ENCODE measurements at places on chromosomes 5 and 9.

GRCh38 chr5:33235304-33235703 is 205.5 kb upstream of the TARS1 start:
- no peak for DNase-seq

DNA sequence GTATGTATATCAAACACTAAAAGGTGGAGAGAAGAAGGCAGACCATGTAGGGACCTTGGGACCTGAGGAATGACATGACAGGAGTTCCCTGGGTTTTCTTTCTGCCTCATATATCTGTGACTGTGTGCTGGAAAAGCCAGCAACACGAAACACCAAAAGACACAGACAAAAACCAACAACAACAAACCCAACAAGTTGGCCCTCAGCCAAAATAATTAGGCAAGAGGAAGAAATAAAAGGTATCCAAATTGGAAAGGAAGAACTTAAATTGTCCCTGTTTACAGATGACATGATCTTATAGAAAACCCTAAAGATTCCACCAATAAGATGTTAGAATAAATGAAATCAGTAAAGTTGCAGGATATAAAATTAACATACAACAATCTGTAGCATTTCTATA is 21.7 kb downstream of the ABO start:
- DNase-seq = no peak

DNA sequence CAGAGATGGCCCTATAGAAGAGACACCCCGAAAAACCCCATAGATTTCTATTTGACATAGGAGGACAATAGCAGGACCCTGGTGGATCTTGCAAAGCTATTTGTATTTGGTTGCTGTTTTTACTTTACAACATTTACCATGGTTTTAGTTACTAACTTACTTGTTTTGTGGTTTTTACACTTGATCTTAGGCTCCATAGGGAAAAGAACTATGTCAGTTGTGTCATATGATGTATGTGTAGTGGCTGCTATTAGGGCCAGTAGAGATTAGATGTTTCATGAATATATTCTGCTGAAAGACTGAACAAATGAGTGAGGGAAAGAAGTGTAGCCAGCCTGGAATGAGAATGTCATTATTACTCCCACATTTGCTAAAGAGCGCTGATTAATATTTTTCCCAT is 388.1 kb downstream of the SEMA5A start:
- no peak for DNase-seq

- peak; percentile 79 for DNase-seq
Measured at GRCh38 chr5:68345171-68345570, 129.6 kb downstream of the PIK3R1 start.

DNA sequence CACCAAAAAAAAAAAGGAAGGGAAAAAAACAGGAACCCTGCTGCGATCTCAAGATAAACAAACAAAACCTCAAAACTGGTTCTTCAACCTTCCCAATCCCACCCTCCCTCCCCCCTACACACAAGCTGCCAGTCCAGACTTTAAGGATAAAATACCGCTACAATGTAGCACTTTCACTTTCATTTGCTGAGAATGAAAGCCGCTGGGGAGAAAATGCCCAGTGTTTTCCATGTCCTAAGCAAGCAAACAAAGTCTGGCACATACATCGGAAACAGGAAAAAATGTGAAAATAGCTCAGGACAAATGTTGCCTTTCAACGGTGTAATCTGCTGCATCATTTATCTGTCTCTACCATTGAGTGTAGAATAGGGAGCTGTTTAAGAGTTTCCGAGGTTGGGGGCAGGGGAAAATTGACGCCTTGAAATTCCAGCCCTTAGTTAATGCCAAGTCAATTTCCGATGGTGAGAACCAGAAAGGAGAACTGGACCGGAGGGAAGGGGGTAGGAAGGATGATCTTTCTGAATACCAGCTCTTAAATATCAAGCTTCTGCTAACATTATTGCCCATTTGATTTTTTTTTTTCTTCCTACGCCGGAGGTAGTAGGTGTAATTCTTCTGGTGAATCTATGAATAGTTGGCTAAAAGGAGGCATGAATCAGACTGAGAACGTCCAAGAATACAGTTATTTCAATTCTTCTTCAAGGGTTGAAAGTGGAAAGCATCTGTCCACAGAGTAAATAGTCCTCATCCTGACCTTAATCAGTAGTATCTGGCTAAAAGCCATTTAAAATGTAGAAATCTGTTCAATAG is 1.2 kb upstream of the ADAMTS6 start:
- DNase-seq = peak; percentile 73

- DNase-seq = no peak
Measured at GRCh38 chr5:145521066-145521465, 314.1 kb downstream of the PRELID2 start.

- no peak for DNase-seq
Measured at GRCh38 chr5:40485021-40485998, 194.4 kb upstream of the PTGER4 start.

GRCh38 chr5:64979531-64979930 is 210.8 kb downstream of the CWC27 start:
- no peak for DNase-seq

- DNase-seq = no peak
Measured at GRCh38 chr5:17912794-17913193, 278.5 kb downstream of the TAF11L14 start.

DNA sequence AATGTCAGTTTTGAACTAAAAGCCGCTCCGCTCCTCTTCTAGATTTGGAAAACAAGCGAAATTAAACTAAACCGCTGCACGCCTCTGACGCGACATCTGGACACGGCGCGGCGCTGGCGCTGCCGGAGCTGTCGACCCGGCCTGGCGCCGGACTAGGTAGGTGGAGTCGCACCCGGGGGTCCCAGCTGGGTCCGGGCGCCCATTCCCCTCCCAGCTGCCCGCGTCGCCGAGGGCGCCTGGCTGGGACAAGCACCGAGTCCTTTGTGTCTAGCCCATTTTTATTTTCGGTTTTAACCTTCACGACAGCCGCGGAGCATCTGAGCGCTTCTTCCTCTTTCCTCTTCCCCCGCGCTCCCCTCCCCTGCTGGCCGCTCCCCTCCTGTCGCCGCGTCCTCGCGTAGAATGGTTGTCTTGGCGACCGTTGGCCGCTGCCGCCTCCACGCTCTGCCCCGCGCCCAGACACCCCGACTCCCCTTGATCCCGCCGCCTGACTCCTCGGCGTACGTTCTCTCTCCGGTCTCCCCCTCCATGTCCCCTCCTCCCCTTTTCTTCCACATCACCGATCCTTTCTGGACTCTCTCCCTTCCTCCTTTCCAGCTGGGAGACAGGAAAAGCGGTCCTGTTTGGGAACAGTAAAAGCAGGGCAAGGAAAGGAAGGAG is 545 bp downstream of the CDKN2B-AS1 start:
- DNase-seq = peak; percentile 54

- no peak for DNase-seq
Measured at GRCh38 chr5:71923755-71924154, 183.5 kb upstream of the MAP1B start.

DNA sequence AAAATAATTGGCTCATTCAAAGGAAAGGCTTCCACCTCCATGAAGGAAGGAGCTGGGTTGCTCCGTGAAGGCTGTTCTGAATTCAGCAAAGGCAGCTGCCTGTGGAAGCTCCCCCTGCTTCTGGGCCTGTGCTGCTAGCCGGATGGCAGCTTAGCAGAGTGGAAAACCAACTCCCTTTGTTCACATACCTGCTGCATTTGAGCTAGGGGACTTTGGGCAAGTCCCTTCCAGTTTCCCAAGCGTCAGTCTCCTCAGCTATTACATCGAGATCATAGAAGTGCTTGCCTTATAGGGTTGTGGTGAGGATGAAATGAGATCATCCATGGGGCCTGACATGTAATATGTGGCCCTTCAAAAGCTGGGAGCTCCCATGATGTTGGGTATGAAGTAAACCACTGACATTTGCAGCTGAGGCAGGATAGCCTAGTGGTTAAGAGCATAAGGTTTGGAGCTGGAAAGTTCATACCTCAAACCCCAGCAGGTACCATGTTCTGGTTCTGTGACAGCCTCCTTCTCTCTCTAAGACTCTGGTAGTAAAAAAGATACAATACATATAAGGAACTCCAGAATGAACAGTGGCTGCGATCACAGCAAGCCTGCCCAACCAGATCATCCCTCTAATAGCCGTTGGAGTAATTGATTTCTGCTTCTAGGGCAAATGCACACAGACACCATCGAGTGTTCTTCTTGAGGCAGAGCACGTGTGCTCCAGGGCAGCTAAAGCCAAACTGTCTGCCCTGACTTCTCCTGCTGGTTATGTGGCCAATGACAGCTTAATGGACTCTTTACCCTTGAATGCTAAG is 11.0 kb upstream of the DENND1A start:
- DNase-seq = no peak

DNA sequence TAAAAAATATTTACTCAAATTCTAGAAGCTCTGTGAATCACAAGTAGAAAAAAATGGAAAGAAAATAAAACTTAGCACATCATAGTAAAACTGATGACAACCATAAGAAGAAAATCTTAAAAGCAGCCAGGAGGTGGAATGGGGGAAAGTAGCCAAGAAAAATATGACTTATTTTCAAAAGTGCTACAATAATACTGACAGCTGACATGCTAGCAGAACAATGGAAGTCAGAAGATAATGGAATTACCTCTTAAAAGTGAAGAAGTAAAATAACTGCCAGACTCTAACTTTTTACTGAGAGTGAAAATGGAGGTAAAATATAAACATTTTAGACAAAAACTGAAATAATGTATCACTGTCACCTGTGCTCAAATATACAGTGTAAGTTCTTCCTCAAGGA is 532.2 kb upstream of the SGCD start:
- no peak for DNase-seq

DNA sequence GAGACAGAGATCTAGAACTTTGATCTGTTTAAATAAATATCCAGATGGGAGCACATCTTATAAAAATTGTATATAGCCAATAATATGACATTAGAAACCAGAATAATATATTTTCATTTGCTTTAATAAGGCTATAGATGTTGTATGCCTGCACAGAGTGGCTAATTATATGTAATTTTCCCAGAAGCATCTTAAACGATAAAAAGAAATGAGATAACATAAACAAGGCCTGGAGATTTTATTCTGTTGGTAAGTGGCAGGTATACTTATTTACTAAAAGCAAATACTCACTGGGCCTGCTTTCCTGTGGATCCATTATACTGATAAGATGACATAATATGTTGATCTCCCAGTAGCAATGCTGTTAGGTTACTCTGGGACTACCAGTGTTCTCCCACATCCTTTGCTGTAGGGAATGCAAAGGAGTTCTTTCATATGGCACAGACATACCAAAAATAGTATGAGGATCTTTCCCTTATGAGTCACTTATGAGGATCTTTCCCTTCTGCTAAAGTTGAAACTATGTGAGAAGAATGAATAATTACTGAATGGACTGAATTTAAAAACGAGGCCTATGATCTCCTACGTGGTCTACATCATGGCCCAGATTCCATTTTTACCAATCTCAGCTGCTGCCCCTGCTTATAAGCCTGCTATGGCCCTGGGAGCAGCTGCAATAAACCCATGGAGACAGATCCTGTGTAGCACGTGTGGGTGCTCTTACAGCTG is 112.1 kb downstream of the NUDT12 start:
- peak; percentile 38 for DNase-seq

- no peak for DNase-seq
Measured at GRCh38 chr5:153983885-153984284, 54.8 kb downstream of the FAM114A2 start.

GRCh38 chr5:126483156-126483555 is 59.9 kb downstream of the GRAMD2B start:
- DNase-seq = no peak

GRCh38 chr9:18848657-18849056 is 184.4 kb downstream of the SAXO1 start:
- DNase-seq = no peak

DNA sequence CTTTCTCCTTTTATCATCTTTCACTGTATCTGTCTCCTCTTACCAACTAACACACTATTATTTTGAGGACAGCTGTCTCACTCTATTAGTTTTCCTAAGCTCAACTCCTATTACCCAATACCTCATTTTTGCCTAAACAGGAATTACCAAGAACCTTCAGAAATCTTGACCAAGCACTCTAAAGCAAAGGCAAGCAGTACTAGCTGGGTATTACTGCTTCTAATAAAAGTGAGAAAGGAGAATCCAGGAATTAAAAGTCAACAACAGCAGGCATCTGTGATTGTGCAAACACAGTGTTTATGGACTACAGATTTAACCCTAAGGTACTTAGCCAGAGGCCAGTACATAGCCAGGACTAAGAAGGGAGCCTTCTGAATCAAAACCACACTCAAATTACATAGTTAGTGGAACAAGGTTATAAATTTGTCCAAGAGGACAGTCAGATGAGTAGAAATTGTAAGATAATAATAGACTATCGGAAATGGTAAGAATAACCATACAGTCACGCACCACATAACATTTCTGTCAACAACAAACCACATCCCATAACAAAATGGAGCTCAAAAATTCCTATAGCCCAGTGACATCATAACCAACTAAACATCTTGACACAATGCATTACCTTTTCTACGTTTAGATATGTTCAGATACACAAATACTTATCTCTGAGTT is 8.3 kb downstream of the RFX3 start:
- DNase-seq = no peak

- DNase-seq = peak; percentile 73
Measured at GRCh38 chr9:26324786-26325443, 567.7 kb downstream of the CAAP1 start.

DNA sequence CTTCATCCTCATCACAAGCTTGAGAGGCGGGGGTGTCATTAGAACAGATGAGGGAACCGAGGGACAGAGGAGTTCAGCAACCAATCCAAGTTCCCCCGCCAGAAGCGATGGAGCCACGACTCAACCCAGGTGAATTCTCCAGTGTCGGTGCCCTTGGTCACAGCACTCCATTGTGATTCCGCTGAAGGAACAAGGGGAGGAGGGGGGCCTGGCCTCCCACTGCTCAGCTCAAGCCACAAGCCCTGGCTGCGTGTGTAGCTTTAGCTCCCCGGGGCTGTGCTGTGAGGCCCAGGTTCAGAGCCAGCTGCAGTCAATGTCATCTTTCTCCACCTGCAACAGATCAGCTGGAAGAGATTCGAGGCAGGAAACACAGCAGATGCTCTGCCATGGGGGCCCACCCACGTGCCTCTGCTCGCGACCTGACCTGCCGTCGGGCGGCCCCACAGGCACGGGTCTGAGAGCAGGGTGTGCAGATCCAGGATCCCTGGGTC is 72.6 kb downstream of the GTF3C4 start:
- no peak for DNase-seq

GRCh38 chr5:37740331-37741066 is 99.3 kb downstream of the GDNF start:
- no peak for DNase-seq

GRCh38 chr9:97633859-97634490 is 354 bp downstream of the NCBP1 start:
- DNase-seq = no peak

- no peak for DNase-seq
Measured at GRCh38 chr5:150175536-150175935, 9.0 kb downstream of the CDX1 start.

DNA sequence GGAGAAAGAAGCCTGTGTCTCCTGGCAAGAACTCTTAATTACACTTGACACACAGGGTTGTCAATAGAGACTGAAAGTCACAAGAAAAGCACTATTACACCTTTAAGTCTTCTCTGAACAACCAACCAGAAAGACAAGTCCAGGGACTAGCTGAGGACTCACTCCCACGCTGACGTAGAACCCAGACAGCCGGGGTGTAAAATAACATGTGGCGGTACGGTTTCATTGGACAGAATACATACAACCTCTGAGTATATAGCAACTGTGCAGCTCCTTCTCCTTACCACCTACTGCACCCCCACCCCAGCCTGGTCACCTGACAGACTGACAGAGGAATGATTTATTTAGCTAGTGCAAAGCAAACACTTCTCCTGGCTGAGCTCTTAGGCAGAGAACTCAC is 103.4 kb upstream of the RASEF start:
- peak; percentile 39 for DNase-seq

- DNase-seq = no peak
Measured at GRCh38 chr5:149030838-149031397, 31.9 kb downstream of the SH3TC2 start.
